Posterior vena cava (tissue), 2 donors: ENCODE measurements at places on chromosomes 7 and 10. TPM values are rescaled to one million over a fixed set of nuclear protein-coding genes. Genes with fewer than 3 reads are reported as not detected.

ABCB1 gene
- total RNA-seq: 1.3 TPM

GRM3 gene
- not detected for total RNA-seq

ZFYVE27 gene
- 15.8 TPM for total RNA-seq

CRHR2 gene
- total RNA-seq: 0.60 TPM

FBXL13 gene
- 1.7 TPM for total RNA-seq

ANKMY2 gene
- total RNA-seq: 14.8 TPM

NXPH1 gene
- total RNA-seq: not detected

VSTM2A gene
- total RNA-seq: not detected

GRCh38 chr10:127928021-127928806 lies 21.3 kb downstream of the PTPRE start:
- no peak for DNase-seq

DNA sequence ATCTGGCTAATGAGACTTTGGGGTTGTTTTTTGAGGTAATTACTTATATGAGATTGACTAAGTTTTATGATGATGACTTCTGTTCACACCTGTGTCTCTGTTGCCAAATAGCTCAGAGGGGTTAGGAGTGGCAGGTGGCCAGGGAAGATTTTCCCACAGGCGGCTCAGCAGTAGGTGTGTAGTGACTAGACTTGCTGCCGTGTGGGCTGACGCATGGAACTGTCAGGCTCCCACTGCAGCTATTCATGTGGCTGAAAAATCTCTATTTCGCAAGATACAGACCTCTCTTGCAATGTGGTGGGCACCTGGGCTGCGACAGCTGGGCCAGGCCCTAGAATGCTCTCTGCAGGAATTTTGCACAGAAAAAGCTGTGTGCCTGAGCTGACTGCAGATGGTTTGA lies 1.4 kb downstream of the CPA4 start:
- no peak for DNase-seq

DNA sequence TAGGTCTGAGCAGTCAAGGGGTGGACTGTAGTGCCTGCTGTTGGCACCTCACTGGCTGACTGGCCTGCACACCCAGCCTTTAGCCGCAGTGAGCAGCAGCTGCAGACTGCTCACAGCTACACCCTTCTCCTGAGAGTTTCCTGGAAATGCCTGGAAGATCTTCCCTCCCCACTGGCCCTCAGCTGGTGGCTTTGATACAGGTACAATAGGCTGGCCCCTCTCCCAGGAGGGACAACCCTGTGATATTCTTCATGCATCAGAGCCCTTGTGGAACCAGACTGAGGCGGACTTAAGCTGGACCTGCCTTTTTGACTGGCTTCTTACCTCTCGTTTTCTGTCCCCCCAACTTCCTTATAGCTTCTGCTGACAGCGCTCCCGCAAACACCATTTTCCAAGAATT lies 6.4 kb downstream of the GCK start:
- no peak for DNase-seq

DNA sequence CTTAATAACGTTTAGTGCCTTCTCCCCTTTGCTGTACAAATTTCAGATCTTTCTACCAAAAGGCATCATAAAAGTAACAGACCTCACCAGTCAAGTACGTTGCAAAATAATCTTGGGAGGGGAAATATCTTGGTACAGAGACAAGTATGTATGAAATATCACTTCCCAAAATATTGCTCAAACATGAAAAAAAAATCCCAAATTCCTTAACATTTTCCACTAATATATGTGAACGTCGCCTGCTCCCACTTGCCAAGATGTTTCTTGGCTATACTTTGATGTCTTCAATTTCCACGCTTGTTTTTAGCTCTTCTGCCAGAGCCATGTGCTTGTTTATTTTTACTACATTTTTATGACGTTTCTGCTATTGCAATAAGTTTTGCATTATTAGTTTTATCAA lies 223.5 kb downstream of the PLXNA4 start:
- DNase-seq: no peak

GRCh38 chr10:72044417-72045041 lies 43.8 kb downstream of the SPOCK2 start:
- DNase-seq: no peak

DNA sequence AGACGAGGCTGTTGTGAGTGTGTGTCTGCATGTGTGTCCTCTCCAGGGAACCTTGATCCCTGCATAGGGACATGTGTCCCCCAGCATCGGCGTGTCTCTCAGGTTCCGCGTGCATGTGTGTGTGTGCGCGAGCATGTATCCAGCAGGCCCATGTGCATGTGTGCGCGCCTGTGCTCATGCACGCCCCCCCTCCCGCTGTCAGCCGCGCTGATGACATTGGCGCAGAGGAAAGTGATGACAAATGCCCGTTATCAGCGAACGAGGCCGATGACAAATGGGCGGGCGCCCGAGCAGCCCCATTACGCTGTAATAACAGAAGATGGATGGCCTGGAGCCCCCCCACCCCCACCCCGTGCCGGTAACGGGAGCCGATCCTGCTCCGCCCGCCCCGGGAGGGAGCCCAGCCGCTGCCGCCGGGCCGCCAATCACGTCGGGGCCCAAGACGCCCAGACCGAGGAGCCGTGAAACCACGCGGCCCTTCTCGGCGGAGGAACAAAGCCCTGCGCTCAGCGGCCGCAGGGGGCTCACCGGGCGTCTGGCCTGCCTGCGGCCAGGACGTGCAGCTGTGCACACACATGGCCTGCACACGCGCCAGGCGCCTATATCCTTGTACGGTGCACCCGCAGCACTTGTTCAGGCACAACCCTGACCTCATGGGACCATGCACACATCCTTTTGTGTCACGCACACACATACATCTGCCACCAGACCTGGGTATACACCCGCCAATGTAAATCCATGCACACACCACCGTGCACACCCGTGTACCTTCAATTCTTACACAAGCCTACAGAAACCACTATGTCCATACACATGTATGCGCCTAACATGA lies 21.5 kb downstream of the POLL start:
- DNase-seq: peak; percentile 77

- DNase-seq: no peak
Measured at GRCh38 chr7:92360387-92360786, 86.9 kb upstream of the GATAD1 start.

GRCh38 chr10:70827086-70827757 lies 11.5 kb downstream of the SGPL1 start:
- no peak for DNase-seq

DNA sequence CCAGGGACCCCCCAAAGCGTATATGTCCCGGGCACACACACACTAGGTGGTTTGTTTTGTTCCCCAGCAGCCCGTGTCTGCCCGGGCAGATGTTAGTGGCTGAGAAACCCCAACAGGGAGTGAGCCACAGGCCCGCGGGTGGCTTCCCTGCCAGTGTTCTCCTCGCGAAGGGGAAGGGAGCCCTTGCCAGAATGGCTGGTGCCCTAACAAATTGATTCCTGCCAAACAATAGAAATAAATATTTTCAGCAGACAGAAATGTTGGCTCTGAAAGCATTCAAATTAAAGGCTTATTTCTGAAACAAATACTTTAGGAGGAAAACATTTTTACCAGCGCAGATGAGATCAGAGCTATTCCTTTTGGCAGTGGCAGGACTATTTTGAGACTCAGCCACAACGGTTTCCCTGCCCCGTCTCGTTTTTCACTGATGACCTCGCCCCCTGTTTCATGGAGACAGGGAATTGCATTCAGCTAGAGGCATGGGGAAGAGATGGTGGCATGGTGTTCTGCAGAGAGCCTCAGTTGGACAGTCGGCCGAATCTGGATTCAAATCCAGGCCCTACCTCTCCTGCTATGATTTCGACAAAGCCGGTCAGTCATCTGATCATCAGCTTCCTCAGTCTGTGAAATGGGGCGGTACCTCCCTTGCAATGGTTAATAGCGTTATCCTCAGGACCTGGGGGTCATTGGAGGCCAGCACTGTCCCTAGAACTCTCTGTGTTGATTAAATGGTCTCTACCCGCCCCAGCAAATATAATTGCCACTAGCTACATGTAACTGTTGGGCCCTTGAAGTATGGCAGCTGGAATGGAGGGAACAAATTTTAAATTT lies 84.5 kb downstream of the CUX1 start:
- DNase-seq: peak; percentile 71

DNA sequence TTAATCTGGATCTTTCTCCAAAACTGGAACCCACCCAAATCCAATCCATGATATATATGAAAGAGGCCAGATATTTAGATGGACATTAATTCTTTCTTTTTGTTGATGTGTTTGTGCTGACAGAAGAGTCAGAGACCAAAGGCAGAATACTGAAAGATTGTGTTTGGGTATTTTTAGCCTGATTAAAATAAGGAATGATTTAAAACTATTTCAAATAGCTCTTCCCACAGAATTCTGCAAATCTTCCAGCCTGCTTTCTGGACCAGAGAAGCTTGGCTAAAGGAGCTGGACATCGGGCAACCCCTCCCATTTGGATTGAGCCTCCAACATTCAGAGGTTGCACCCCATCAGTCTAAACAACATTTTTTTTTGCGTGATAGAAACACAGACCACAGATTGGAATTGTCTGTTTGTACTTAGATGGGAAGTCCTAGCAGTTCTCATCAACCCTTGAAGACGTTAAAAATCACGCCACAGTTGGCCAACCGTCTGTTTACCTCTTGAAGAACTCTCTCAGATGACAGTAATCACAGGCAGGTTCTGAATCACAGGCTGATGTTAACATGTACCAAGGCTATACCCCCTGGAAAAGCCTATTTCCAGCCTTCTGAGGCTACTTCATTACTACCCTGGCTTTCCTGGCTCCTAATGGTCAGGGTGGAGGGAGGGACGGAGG lies 155.2 kb upstream of the NRP1 start:
- DNase-seq: no peak

DNA sequence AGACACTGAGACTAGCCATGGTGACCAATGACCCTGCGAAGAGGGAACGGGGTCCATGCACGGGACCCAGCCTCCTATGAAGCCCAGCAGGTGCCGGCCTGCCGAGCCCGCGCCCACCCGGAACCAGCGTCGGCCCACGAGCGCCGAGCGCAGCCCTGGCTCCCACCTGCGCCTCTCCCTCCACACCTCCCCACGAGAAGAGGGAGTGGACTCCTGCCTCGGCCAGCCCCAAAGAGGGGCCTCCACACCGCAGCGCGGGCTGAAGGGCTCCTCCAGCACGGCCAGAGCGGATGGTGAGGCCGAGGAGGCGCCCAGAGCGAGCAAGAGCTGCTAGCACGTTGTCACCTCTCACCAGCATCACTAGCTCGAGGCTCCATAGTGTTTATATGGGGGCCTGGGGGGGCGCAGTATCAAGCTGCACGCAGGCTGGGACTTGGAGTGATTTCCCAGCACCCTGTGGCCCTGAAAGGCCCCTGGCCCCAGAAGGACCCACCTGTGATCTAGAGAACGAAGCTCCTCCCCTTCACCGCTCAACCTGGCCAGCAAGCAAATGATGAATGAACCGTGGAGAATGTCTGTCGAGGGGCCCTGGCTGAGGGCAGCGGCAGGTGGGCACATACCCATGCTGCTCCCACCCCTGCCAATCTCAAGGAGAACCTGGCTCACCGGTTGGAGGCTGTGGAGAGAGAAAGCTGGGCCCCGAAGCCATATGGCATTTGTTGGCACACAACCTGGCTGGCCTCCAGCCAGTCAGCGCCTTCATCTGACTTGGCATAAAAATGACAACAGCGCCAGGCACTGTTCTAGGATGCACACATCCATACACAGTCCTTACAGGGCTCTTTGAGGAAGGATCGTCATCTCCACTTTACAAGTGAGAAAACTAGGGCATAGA lies 30.7 kb downstream of the GHRHR start:
- no peak for DNase-seq

DNA sequence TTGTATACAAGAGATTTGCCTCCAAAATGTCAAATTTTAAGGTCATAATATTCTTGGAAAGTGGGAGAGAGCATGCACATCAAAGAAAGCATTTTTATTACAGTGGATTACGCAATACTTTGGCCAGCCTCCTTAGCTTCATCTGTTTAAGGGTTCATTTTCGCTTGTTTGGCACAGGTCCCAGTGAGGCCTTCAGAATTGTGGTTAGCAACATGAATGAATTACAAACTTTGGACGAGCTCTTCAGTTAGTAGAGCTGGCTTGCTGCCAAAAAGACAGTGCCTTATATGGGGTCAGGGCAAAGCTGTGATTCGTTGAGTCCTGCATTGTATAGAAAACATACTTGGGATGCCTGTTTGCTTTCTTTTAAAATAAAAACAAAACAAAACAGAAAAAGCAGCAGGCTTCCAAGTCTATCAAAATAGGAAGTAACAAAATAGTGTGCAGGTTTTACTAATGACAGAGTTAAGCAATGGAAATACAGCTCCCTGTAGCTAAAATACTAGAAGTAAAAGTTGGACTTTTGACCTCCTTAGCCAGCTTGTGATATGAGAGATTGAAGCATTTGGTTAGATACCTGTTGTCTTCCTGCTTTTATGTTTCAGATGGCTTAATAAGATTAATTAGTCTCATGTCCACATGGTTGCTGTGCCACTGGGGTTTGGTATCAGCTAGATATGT lies 190.8 kb downstream of the MLLT10 start:
- DNase-seq: peak; percentile 92

DNA sequence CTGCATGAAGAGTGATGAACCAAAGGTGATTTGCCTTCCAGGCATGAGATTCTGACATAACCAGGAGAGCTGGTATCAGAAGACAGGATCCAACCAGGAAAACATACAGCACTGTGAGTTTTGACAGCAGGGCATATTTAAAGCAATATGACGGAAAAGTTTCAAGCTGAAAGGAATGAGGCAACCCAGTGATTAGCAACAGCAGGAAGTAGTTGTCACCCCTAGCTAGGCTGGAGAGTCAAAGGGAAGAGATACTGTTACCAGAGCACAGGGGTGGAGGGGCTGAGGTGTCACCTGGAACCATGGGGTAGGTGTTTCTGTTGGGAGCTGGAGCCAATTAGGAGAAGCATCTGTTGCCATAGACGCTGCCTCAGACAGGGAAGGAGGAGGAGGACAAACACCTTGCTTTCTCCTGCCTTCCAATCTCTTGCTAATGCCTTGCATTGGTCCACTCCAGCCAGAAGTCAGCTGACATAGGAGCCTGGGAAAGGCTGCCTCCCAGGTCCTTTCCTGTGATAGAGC lies 125.4 kb upstream of the SORCS3 start:
- no peak for DNase-seq

DNA sequence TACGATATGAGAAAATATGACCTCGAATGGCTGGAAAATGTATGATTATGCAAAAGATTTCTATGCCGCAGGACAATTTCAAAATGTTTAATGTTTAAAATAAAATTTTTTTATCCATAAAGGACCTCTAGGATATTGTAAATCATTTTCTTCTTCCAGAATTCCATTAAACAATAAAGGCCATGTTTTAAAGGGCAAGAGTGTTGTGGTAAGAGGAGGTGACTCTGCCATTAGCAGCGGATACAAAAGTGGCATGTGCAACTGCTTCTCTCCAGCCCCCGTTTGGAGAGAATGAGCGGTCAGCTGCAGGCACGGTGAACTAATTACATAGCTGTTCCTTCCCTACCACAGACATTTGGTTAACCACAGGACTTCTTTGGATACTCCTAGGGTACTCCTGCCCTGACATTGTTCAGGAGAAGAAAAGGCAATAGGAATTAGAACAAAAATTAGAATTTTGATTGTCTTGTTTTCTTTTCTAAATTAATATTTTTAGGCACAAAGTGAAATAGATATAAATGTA lies 63.8 kb downstream of the HBP1 start:
- no peak for DNase-seq

DNA sequence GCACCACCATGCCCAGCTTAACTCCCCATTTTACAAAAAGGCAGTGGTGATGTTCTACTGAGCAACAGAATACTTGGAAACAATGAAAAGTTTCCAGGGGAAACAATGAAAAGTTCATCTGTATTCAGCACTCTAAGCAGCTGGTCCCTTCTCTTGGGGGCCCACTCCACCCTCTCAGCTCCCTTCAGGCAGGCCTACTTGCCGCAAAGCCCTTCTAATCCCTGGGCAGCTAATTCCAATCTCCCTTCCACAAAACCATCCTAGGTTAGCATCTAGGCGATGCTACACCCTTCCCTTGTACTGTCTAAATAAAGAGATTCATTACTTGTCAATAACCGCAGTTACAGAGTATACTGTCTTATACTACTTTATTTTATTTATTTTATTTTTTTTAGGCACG lies 79.1 kb downstream of the SPDYE5 start:
- no peak for DNase-seq
